ENCODE measurements at places on chromosomes 12 and 14.

DNA sequence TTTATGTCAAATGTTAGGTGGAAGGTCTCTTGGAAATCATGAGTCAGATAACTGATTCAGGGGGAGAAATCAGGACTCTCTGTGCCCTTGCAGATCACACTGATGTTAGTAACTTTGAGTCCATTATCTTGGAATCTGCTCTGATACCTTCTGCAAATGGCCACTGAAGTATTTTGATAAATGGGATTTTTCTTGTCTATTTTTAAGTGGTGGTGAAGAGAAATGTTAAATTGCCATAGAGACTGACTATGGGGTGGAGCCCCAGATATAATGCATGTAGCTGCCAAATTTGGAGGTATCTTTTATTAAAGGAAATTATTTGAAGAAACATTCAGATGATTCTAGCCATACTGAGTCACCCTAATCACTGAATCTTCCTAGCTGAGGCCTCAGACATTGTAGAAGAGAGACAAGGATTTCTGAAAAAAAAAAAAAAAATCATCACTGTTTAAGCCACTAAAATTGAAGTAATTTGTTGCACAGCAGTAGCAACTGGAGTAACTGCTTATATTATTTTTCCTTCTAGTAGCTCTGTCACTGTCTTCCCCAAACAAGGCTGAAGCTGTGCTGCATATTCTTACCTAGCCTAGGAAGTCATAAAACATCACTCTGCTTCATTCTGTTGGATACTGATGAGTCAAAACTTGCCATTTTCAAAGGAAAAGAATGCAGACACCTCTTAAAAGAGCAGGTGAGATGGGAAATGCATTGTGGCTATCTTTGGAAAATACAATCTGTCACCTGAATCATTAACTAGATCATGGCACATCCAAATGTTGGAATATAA lies 36.0 kb upstream of the CLEC14A start:
- DNase-seq = no peak

DNA sequence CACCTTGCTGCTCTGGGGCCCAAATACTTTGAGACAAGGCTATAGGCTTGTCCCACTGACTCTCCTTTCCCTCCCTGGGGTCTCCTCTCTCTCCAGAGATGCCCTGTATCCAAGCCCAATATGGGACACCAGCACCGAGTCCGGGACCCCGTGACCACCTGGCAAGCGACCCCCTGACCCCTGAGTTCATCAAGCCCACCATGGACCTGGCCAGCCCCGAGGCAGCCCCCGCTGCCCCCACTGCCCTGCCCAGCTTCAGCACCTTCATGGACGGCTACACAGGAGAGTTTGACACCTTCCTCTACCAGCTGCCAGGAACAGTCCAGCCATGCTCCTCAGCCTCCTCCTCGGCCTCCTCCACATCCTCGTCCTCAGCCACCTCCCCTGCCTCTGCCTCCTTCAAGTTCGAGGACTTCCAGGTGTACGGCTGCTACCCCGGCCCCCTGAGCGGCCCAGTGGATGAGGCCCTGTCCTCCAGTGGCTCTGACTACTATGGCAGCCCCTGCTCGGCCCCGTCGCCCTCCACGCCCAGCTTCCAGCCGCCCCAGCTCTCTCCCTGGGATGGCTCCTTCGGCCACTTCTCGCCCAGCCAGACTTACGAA lies 3.1 kb downstream of the NR4A1 start:
- no peak for DNase-seq

- DNase-seq = no peak
These were observed 1.1 kb upstream of the PRKAG1 start for GRCh38 chr12:49019443-49020324.

GRCh38 chr12:108635201-108635996 lies 1.7 kb upstream of the SELPLG start:
- no peak for DNase-seq

DNA sequence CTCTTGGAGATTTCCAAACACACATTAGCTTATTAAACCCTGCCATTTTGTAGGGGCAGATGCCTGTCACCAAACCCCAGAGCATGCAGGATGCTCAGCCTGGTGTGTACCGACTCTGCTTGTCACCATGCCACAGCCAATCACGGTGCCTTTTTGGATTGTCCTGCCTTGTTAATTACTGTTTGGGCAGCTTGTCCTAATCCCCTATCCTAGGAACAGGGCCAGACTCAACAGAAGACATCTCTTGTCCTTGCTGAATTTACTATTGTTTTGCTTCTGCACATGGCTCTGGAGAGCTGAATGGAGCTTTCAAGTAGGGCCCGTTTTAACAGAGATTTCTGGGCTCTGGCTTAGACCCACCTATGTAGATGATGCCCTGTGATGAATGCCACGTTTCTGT lies 388.5 kb downstream of the AACS start:
- DNase-seq = no peak

DNA sequence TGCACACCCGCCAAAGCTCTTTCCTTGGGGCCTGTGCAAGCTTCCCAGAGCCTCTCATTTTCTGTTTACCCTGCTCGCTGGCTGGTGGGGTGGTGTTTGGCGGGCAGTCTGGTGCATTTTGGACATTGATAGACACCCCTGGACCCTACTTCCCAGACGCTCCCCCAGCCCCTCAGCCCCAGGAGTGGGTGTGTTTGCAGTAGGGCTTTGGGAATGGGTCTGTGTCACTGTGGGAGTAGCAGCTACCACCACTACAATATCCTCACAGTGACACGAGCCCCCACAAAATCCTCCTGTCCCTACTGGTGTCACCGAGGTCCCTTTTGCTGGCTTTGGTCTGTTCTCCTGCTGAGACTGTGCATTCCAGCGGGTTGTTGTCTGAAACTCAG lies 371.3 kb downstream of the TMEM121 start:
- DNase-seq = no peak

DNA sequence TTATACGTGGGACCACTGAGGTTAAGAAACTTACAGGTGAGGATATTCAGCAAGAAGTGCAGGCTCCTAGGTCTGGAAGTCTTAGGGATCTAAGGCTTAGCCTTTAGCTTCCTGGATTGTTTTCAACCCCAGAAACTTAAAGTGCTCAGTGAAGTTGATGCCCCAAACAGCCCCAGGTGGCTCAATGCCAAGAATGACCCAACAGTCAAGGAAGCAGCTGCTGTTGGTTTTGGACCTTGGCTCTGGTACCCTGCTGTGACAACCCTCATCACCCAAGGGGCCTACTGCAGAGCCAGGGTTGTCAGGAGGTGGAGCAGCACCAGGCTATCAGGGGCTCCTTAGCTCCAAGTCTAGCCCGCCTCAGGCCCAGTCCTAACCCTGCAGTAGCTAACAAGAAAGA lies 36.8 kb downstream of the VDR start:
- no peak for DNase-seq

DNA sequence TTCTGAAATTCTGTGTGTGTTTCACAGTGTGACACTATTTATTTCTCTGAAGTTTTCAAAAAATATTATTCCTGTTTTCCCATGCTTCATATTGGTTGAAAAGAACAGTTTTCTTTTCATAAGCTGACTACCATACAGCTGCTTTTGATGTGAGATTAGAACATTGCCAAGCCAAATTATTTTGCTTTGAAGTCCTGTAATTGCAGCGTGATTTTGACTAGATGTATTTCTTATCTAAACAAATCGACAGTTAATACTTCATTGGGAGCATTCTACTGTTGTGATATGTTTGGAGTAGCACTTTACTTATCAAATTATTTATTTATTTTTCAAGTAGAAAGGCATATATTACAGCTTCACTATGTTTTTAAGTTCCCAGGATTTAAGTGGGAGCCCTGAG lies 132.0 kb downstream of the DACT1 start:
- no peak for DNase-seq

- no peak for DNase-seq
These were observed 700.0 kb downstream of the TMTC2 start for GRCh38 chr12:83386527-83387264.

GRCh38 chr12:20314328-20314727 lies 54.0 kb upstream of the PDE3A start:
- DNase-seq = no peak

- no peak for DNase-seq
These were observed 108.1 kb upstream of the G2E3 start for GRCh38 chr14:30450631-30451545.

GRCh38 chr14:74518221-74518620 lies 24.7 kb downstream of the ISCA2 start:
- no peak for DNase-seq

GRCh38 chr14:20002319-20002718 lies 356 bp downstream of the OR4Q2 start:
- DNase-seq = no peak

- no peak for DNase-seq
These were observed 71.7 kb downstream of the CCDC92 start for GRCh38 chr12:123900871-123901376.

DNA sequence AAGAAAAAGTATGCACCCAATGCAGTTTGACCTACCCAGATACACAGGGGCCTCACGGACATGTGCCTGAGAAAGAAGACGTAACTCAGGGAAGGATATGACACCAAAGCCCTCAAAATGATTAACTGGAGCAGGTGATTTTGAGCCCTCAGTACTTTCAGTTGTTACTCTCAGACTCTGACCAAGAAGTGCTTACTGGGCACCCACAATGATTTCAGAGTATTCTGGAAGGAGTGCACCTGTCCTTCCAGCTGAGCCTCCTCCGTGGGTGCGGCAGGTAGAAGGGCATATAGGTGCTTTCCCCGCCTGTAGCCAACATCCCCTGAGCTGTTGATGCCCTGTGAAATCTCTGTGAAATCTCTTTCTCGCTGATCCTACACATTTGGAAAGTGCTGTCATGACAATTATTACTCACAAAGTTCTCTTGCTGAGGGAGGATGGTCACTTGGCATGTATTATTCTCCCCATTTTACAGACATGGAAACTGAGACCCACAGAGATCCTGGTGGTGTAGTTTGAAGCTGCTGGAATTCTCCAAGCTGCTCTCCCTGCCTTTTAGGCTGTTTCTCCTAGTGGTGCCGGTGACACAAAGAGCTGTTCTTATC lies 154.3 kb upstream of the CCND2 start:
- no peak for DNase-seq

- no peak for DNase-seq
These were observed 877.6 kb upstream of the SEL1L start for GRCh38 chr14:82411298-82411697.

DNA sequence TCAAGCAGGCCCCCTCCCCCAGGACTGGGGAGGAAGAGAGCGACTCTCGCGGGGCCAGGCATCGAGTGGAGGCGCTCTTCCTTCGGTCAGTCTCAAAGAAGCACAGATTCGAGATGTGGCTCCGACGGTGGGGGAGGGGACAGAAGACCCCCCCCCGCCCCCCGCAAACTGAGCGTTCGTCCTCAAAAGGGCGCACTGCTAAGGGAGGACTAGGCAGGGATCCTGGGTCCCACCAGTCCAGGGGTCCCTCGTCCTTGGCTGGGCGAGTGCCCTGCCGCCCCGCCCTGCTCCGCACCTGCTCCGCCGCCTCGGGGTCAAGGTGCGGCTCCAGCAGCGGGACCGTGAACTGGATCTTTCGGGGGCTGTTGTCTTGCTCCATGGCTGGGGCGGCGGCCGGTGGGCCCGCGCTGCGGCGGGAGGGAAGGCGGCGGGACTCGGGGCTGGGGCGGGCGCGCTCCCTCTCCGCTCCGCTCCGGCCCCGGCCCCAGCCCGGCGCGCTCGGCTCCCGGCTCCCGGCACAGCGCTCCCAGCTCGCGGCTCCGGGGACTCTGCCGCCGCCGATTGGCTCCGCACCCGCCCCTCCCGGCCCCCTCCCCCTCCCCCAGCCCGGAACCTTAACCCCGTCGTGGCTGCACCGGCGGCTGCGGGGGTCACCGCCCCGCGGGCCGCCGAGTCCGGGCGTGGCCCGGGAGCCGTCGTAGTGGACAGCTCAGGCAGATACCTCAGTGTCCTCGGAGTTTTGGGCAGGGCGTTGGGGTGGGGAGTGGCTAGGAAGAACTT lies at the start of gene PPP1R1A:
TSS of gene PPP1R1A (minus strand) at position 550 of the 780 bp plus-strand sequence. CDS start at position 379, 171 bp downstream.
- DNase-seq = no peak

GRCh38 chr12:132066345-132066685 lies 77.8 kb downstream of the DDX51 start:
- DNase-seq = no peak

GRCh38 chr14:103199124-103199523 lies 75.9 kb downstream of the TNFAIP2 start:
- no peak for DNase-seq

DNA sequence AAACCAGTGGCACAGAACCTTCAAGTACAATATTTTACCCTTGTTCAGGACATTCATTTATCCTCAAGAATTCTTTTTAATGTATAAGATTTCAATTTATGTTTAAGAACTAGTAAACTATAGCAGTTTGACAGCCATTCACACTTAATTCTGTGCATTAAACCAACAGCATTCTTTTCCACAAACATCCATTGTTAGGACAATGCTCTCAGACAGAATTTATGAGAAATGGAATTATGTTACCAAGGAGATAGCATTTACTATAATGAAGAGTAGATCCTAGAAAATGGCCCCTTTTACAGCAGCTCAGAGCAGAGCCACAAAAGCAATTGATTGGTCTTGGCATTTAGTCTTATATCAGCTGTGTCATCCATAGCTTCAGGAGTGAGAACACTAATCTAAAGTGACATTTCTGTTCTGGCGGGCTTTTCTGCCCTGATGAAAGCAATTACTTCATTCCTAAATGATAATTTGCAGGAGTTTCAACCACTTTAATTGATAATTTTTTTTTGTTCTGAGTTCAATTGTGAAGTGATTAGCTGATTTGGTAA lies 268.9 kb downstream of the NPAS3 start:
- no peak for DNase-seq

DNA sequence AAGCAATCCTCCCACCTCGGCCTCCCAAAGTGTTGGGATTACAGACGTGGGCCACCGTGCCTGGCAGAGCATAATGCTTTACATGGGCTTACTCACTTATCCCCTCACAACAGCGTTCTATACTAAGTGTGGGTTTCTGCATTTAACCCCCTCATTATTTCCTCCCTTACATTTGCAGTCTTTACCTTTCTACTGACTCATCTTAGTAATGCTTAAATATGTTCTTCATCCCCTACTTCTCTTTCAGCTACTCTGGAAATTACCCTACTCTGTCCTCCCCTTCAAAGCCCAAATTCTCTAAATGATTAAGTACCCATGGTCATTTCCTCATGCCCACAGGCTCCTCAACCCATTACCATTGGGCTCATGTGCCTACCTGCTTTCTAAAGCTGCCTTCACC lies 40.7 kb downstream of the NKX2-1 start:
- no peak for DNase-seq

DNA sequence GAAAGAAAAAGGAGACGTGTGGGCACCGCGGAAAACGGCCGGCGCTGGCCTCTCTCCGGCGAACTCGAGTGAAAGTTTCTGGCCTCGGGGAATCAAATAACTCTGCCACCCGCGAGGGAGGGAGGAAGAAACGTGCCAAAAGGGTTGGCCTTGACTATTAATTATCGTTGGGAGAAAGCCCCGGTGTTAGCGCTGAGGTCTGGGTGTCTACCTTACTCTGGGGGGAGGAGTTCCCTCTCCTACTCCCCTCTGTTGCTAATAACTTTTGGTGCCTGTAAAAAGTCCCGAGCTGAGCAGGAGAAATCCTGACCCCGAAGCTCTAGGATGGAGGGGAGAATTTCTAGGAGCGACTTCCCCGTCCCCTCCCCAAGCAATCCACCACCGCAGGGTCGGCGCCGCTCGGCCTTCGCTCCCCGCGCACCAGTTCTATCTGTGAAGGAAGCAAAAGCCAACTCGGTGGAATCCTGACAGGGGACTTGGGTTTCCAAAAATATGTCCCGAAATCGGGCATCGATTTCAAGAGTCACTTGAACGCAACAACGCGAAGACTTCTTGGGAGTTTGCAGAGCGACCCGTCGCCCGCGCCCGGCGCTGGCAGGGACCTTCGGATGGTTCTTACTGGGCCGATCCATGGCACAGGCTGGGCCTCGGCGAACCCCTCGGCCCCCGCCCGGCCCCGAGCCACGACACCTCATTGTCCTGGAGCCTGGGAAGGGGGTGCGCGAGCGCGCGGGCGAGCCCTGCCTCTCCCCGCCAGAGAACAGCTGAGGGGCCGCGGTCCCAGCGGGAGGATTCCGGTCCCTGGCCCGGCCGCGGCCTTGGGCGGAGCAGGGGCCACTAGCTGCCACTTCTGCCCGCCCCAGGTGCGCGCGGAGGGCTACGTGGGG lies 1.7 kb downstream of the OTX2 start:
- DNase-seq = no peak
